ENCODE measurements at places on chromosomes 5 and 9.

DNA sequence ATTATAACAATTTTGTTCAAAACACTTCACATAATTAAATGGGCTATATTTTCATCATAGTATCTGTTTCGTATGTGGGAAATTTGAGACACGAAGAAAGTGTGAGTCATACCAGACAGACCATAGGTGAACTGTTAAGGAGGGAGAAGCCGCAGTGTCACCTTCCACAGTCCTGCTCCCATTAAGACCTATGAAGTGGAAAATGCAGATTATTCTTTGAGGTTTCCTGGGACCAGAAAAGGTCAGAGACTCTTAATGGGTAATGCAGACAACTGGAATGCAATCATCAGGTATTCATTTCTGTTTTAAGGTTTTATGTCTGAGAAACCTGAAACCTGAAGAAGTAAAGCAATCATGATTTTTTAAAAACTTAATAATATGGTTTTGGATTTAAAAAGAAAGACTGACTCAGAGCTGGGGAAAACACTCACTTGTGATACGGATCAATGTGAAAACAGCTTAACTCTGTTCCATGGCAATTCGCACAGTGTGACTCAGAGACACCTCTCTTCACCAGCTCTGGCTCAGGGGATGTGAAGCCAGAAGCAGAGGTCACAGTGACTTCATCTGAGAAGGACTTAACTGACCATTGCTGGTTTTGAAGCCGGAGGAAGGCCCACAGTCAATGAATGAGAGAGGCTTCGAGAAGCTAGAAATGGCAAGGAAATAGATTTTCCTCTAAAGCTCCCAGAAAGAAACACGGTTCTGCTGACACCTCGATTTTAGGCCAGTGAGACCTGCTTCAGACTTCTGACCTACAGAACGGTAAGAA lies 17.2 kb upstream of the GCNT1 start:
- no peak for DNase-seq

- DNase-seq = no peak
These were observed 11.7 kb upstream of the F2R start for GRCh38 chr5:76704131-76704663.

- no peak for DNase-seq
These were observed 91.1 kb upstream of the TBCA start for GRCh38 chr5:77867194-77867691.

DNA sequence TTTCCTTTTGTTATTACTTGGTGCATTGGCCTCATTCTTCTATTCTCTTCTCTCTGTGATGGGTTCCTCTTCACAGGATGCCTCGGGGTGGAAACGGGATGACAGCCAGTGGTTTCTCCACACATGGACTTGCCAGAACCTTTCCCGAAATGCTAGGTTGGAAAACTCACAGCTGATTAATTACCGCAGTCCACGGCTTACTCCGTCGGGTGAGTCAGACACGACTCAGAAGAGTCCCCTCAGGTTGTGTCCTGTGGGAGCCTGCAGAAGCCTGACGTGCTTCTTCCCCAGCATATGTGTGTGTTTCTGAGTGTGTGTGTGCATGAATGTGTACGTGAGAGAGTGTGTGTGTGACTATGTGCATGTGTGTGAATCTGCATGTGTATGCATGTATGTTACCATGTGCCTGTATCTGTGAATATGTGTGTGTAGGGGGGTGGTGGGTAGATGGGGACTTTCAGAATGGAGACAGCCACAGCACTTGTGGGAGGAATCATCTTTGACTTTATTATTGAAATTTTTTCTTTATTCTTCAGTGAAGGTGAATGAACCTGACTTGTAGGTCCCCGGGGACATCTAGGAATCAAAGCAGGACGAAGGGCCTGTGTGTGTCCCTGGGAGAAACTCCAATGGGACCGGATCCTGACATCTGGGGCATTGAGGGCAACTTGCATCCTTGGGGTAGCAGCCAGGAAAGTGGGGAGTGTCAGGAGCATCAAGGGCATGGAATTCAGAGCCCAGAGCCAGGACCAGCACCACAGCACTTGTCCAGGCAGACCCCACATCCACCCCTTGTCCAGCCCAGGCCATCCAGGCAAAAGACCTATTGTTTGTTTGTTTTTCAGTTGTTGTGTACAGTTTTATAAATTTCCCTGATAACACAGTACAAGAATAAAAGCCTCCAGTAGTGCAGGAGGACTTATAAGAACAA lies 21.9 kb upstream of the MED10 start:
- no peak for DNase-seq

GRCh38 chr5:132044207-132044606 lies 16.2 kb upstream of the IL3 start:
- DNase-seq = no peak

DNA sequence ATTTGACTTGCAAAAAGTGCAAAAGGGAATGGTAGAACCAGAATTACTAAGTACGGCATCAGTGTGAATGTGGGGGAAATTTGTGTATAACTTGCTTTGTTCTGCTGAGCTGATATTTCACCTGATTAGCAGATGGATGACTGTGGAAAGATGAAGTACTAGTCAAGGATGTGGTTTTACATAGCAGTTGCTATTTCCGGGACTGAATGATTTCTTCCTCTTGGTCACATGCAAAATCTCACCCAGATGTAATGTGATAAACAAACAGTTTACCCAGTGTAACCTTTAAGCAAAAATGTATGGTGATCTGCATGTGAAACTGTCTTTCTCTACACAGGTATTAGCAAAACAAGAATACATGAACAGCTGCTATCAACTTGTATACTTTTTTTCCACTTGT lies 46.1 kb downstream of the DCP2 start:
- no peak for DNase-seq

GRCh38 chr9:85246541-85246940 lies 495.2 kb downstream of the AGTPBP1 start:
- DNase-seq = no peak

DNA sequence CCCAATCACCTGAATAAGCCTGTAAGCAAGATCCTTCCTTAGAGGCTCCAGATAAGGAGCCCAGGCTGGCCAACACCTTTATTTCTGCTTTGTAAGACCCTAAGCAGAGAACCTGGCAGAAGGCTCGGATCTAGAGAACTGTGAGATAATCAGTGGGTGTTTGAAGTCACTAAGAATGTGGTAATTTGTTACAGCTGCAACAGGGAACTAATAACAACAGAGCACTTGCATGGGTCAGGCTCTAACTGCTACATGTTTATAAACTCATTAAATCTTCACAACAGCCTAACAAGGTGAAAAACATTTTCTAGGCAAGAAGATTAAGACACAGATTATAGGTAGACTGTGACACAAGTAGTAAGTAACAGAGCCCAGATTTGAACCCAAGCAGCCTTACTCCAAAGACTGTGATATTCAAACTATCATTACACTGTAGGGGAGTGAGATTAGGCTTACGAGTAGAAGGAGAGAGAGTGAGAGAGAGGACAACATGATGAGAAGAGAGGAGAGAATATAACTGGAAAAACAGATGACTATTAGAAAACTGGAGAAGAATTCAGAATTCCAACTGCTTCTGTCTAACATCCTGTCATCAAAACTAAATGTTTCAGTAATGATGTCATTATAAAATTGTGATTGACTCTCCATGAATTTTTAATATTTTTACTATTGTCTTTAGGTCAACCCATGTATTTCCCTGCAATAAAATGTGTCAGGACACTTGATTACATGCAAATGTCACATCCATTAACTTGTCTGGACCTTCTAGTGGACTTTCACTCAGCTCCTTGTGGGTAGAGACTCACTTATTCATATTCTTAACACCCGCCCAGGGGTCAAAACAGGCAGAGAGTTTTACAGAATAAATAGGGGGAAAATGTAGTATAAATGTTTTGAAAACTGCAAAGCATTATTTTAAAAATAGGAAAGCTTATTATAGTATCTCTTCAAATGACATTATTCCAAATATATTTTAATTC lies 290.9 kb upstream of the RGMB start:
- no peak for DNase-seq

DNA sequence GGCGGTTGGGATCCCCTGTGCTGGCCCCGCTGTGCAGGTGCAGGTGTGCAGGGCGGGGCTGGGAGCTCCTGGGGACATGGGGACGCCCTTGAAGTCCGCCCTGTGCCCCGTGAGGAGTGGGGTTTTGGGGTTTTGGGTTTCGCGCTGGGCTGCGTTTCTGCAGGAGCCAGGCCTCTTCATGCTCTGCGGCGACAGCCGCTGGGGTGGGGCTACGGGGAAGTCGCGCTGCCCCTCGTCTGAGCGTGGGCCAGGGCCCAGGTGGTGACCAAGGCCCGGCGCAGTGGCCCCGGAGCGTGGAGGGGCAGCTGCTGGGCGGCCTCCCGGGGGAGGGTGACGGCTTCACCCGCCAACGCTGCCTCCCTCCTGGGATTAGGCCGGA lies 47.8 kb upstream of the IRX4 start:
- DNase-seq = no peak

GRCh38 chr9:36731068-36731956 lies 158.6 kb downstream of the MELK start:
- DNase-seq = no peak

- DNase-seq = no peak
These were observed 16.6 kb downstream of the NIM1K start for GRCh38 chr5:43208658-43209057.

DNA sequence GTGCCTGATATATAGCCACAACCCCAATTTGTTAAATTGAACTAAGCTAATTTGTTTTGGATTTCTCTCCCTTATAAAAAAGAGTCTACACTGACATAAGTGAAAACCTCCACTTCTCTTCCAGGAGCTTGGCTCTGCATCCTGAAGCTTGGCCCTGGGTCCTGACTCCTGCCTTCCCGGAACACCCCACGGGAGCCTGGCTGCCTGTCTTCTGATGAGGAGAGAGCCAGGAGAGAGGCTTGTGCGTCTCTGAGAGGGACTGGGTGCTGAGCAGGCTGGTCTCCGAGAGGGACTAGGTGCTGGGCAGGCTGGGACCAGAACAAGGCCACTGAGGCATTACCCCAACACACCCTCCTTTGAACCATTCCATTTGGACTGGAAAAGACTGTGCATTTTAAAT lies 6.5 kb upstream of the PTGES start:
- no peak for DNase-seq

GRCh38 chr5:159478950-159479349 lies 148.7 kb upstream of the IL12B start:
- no peak for DNase-seq

- no peak for DNase-seq
These were observed 29.3 kb downstream of the SLC6A7 start for GRCh38 chr5:150219142-150219541.

GRCh38 chr5:104606258-104606829 lies 1043.8 kb upstream of the NUDT12 start:
- DNase-seq = no peak

- no peak for DNase-seq
These were observed 95.3 kb downstream of the IRX2 start for GRCh38 chr5:2656206-2656605.

GRCh38 chr5:143111799-143112198 lies 291.7 kb downstream of the NR3C1 start:
- no peak for DNase-seq

- no peak for DNase-seq
These were observed 182.2 kb downstream of the AUH start for GRCh38 chr9:91179237-91180138.

GRCh38 chr9:112831281-112831851 lies 59.3 kb downstream of the SLC46A2 start:
- DNase-seq = no peak

GRCh38 chr5:53373451-53374158 lies 106.8 kb upstream of the FST start:
- no peak for DNase-seq

DNA sequence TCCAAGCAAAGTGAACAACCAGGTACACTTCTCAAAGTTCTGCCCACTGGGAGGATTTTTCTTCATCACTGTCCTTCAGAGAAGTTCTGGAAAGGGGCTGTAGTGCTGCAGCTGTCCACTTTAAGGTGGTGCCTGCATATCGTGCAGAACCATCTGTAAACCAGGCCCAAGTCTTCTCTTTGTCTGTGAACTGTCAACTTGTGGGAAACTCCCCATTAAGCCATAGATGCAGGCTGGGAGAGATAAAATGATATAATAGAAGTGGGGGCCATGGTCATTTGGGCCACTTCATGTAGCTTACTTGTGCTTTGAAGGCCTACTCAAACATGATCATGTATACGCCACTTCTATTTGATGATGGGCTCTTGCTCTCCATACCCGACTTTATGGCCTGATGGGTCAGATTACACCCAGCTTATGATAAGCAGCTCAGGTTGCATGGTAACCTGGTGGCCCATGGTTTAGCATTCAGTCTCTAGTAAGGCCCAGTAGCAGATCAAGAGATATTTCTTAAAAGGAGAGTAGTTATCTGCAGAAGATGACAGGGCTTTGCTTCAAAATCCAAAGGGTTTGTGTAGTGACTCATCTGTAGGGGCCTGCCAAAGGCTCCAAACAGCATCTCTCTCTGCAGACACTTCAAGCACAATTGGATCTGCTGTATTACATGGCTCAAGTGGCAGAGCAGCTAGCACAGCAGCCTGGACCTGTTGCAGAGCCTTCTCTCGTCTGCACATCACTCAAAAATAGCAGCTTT lies 15.7 kb upstream of the BTF3 start:
- no peak for DNase-seq

GRCh38 chr9:7234144-7234543 lies 476.4 kb downstream of the KDM4C start:
- no peak for DNase-seq

DNA sequence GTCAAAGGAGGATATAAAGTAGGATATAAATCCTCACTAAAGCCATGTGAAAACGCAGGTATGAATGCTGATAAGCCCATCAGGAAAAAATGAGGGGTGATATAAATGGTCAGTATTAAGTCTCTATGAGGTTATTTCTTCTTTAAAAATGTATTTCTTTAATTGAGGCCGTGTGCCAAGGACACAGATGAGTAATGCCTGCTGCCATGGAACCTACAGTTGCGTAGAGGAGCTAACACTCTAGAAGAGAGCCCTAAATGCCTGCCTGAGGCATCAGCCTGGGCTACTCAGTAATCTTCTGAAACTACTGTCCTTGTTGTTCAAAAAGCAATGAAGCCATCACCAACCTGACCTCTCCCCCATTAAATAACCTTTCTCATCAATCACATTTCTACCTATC lies 84.9 kb downstream of the KLHL3 start:
- DNase-seq = no peak

- no peak for DNase-seq
These were observed 47.0 kb upstream of the CAST start for GRCh38 chr5:96615223-96615622.

DNA sequence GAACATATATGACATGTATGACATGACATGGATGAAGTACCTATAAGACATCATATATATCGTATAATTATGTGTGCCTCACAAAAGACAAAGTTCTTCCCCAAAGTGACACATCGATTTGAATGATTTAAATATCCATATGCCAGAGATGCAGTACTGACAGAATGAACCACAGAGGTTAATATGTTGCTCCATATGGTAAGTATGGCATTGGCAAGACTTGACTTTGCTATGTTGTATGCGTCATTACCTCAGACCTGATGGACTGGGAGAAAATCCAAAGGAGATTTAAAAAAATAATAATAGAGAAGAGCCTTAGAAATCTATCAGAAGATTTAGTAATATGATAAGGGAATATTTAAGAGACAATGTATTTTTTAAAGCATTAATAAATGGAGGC lies 263.2 kb downstream of the PJA2 start:
- no peak for DNase-seq

Measured in GOT3 (cell line).